Gastroesophageal sphincter (tissue), 4 donors: ENCODE measurements at places on chromosomes 7 and 10. TPM values are rescaled to one million over a fixed set of nuclear protein-coding genes. Genes with fewer than 3 reads are reported as not detected.

DNA sequence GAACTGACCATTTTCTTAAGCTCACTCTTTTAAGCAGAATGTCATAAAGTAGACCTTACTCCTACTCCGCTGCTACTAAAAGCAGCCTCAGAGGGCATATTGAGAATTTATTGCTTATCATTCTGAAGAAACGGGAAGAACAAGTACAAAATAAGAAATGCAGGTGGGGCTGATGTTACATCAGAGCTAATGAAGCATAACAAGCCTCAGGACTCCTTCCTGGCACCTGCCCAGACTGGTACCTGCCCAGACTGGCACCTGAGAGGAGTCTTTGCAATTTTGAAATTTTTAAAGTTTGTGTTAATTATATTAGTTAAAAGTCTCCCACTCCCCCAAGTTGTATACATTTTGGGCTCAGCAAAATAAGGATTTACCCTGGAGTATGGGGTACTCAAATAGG, 162.4 kb downstream of the SEMA3E start:
- ATAC-seq = no peak

- peak; percentile 72 for ATAC-seq
Measured at GRCh38 chr7:151017953-151018420, 6.3 kb downstream of the ATG9B start.

- ATAC-seq = no peak
Measured at GRCh38 chr10:114384601-114385000, 19.7 kb downstream of the AFAP1L2 start.

DNA sequence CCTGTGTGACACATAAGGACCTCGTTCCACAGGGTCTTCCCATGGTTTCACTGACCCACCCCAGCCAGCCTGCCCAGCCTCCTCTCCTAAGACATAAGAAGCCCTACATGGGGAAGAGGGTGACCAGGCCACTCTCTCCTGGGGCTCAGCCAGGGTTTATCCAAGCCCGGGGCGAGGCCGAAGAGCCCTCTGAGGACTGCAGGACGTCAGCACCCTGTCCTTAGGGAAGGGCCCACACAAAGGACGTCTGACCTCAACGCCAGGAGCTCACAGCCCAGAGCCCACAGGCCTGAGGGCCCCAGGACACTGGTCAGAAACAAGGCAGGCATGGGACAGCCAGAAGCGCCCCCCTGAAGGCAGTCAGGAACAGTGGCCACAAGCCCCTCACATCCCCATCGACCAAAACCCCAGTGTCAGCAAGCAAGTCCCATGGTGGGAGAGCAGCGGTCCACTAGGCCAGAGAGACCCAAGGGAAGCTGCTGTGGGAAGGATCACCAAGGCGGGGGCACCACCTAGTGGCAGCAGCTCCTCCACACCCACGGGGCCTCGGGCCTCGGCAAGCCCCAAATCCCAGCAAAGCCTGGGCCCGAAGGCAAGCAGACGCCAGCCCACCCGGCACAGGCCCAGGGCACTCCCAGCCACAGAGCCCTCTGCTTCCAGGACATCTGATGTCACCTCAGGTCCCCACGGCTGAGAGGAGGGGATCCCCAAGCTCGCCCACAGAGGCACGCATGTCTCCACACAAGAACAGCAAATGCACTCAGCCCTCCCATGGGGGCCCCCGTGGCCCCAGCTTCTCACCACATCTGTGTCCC, 23.4 kb downstream of the MAD1L1 start:
- peak; percentile 72 for ATAC-seq

DNA sequence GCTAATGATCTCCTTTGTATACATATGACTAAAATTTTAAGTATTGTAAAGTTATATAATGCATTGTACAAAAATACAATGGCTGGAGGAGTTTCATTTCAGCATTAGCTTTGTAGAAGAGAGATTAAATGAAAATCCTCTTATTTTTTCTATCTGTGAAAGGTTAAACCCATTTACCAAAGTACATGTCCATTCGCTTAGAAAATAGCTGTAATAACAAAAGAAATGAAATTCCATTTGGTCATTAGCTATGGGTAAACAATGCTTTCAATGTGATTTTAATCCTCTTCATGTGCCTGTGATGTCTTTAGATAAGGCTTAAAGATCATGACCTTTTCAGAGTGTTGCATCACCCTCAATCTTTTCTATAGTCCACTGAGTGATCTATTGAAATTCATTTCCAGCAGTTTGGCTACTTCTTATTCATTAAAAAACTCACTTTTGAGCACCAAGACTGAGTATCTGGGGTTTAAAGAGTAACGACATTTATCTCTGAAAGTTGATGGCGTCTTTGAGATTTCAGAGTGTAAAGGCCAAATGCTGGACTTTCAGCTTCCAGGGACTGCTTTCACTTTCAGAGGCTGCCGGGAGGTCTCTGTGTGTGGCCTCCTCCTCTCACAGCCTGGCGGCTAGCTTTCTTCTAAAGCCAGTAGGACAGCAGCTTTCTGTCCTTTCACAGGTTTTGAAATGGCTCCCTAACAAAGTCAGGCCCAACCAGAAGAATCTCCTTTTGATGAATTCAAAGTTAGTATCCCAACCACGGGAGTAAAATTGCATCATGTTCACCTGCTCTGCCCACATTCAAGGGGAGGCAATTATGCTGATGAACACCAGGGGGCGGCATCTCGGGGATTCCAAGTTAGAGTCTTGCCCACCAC, 701.4 kb upstream of the COBL start:
- no peak for ATAC-seq

- ATAC-seq = peak; percentile 89
Measured at GRCh38 chr10:76303682-76304316, 872.4 kb downstream of the LRMDA start.

DNA sequence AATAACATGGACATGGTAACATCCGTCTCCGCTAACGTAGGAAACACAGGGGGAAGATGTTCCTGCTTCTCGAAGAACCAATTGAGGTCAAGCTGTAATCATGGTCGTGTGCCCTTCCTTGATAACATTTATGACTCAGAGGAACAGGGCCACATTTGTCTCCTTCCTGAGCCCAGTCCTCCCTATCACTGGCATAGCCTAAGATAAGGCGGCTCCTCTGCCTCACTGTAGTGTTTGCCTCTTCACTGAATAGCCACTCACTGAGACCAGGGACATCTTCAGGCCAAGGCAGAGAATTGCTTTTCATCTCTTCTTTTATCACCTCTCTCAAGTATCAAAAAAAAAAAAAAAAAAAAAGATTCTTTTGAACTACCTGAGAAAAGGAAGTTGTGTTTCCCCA, 5.4 kb upstream of the GRM8 start:
- no peak for ATAC-seq

- no peak for ATAC-seq
Measured at GRCh38 chr10:124711145-124711544, 33.0 kb downstream of the FAM53B start.

DNA sequence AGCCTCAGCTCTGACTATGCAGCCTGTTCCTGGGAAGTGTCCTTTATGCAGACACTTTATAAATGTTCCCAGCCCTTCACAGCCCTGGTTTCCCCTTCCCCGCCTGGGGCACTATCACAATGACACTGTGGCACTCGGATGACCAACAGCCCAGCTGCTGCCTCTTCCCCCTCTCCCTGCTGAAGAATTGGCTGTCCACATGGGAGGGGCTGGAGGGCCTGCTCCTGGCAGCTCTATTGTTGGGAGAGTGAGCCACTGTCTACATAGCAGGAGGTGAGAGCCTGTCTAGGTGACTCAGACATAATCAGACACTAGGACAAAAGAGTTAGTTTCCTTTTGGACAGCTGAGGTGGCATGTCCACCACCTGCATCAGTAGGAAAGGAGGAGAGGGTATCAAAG, 437.5 kb downstream of the PLXNA4 start:
- no peak for ATAC-seq

DNA sequence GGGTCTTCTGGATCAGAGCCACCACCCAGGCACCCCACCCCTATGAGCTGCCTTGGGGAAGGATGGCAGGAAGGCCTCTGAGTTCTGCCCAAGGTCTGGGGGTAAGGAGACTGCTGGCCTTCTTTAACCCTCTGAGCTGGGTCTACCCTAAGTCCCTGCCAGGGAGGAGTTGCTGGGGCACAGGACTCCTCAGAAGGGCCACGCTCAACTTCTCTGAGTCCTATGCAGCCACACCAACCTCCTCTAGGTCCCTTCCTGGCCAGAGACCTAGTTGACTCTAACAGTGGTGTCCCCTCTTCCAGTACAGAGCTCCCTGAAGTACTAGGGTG, 2.6 kb upstream of the NEURL1 start:
- ATAC-seq = no peak

GRCh38 chr10:100565206-100565985, 29.7 kb downstream of the HIF1AN start:
- ATAC-seq = no peak

GRCh38 chr7:15607529-15608210, 45.9 kb upstream of the AGMO start:
- no peak for ATAC-seq

GRCh38 chr7:134330974-134331373, 14.2 kb upstream of the SLC35B4 start:
- no peak for ATAC-seq

GRCh38 chr10:1774796-1775195, 37.5 kb upstream of the ADARB2 start:
- ATAC-seq = no peak

Gene ZCCHC24
- 78.0 TPM for total RNA-seq
